ENCODE measurements at places on chromosomes 7 and 10.

DNA sequence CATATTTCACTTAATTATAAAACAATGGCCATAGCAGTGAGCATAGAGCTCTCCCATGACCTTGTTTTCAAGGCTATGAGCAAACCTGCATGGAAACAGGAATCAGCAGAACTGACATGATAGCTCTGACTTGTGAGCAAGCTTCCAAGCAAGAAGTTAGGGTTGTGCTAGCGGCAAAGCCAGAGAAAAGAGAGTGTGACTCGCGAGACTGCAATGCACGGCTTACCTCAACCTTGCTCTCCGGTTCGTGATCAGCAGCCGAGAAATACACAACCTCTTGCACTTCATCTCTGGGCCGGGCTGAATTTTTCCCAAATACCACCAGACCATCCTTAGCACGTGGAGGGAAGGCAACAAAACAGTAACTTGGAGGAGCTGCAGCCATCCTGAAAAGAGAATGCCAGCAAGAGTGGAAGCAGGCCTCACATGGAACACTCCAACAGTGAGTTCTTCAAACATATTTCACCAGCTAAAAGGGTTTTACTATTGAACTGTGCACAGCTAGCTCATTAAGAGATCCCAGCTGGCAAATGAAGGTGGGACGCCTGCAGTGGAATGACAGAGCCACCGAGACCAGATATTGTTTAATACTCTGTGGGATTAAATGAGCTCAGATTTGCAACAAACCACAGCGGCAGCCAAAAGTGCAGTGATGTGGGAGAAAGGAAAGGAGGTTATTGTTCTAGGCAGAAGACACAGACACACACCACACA lies 20.8 kb downstream of the SCRN1 start:
- peak; percentile 95 for DNase-seq

DNA sequence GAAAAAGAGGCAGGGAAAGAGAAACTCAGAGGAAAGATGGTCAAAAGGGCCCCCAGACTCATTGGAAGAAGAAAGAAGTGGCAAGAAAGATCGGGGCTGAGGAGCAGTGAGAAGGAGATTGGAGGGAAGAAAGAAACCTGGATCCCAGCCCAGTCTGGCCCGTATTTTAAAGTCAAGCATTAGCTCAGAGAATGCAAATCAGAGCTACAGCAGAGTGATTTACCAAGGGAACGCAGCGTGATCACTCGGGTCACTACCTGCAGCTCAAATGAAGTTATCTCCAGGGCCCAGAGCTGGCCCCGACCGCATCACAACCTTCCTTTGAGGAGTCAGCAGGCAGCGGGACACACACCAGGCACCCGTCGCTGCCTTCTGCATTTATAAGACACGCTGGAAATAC lies 72.8 kb downstream of the CARD11 start:
- no peak for DNase-seq

- no peak for DNase-seq
These were observed 86.7 kb downstream of the GFRA1 start for GRCh38 chr10:116186273-116186672.

- no peak for DNase-seq
These were observed 280.3 kb upstream of the HABP2 start for GRCh38 chr10:113272511-113272910.

DNA sequence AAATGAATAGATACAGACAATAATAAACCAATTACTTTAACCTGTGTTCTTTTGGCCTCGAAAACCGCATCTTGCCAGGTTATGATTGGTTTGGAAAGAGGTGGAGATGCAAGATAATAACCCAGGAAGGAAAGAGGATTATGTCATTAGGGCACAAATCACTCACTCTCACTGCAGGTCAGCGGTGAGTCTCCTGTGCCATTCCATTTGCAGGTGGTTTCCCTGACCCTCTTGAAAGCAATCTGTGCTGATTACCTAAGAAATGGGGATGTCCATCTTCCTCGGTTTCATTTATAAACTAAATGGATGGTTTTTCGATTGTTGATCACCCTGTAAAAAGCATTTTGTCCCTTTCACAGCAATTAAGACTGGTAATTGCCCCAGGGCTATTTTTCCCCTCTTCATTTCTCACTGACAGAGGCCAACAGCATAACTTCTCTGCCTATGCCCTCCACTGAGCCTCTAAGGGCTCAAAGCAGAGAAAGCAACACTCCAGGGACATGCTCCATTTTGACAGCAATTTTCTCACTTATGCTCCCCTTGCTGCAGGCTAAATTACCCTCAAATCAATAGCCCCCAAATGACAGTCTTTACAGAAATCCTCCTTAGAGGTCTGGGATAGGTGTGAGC lies 257.5 kb downstream of the IPMK start:
- DNase-seq: no peak

DNA sequence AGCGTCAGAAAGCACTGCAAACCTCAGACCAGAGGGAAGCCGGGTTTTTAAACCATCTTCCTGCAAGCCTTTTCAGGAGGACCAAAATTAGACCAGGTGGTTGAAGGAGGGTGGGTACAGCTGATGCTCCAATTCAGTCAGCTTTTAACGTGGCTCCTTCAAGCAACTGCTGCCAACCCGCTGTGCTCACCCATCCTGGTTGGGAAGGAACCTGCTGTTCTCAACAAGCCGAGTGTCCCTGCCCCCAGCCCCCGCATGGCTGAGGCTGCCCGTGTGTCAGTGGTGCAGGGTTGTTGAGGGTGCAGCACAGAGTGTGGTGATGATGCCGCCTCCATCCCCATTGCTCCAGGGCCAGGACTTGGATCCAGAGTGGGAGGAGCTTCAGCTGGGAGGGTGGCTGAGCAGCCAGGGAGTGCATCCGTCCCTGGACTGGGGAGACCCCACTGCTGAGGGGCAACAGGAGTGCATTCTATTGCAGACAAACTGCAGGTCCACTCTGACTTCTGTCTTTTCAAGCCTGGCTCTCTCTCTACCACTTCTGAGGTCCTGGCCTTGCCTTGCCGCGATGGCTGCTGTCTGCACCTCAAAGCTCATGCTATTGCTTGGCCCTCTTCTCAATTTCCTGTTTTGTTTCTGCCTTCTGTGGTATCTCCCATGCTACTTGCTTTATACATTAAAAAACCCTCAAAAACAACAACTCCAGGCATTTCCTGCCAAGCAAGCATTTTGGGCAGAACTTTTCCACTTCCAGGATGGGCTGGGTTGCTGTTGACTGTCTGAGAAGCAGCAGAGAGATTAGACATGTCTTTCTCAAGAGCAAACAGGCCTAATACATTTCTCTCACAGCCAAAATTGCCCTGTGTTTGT lies 134.7 kb downstream of the DNAJB6 start:
- no peak for DNase-seq

DNA sequence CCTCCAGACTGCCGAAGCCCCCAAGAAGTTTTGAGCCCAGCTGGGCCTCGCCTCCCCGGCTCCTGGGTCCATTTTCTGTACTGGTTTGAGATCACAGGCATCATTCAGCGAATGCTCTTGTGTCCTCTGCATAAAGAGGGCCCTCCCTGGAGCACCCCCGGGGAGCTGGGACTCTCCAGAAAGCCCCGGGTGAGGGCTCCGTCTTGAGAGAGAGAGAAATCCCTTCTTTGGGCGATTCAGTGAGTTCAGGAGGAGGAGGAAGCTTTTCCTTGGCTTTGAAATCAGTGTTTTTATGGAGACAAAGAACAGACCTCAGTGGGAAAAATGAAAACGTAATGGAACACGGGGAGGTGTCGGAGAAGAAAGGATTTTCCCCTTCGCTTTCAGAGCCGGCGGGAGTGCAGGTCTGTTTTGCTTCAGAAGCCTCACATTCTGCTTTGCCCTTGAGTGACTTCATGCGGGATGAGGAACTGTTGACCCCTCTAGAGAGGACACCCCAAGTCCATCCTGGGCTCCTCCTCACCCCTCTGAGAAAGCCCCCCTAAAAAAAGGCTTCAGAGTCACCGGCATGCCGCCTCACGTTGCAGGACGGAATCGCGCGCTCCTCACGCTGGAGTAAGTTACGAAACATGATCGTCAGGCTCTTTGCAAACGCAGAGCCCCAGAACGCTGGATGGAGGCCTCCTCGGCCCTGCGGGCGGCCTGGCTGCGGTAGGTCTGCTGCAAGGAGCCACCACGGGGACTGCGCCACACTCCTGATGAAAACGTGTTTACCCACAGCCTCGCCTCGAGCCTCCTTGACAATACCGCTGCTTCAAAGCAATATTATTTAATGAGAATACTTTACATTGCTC lies 8.5 kb upstream of the AP5Z1 start:
- no peak for DNase-seq

DNA sequence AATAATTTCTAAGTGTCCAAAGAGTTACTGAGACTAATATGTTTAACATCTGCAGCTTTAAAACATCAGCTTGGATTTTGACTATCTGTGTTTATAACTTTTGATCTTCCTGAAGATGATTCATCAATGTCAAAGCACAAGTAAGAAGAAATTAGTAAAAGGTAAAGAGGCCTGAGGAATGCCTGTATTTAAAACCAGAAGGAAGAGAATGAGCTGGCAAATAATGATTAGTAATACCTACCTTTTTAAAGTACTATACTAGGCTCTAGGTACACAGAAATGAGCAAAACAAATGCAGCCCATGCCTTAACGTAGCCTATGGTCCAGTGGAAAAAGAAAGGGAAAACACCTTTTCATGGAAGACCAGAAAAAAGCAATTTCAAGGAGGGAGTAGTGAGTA lies 158.0 kb downstream of the KCND2 start:
- no peak for DNase-seq
